HFF-Myc (cell line): ENCODE measurements at places on chromosomes 12 and 14.

DNA sequence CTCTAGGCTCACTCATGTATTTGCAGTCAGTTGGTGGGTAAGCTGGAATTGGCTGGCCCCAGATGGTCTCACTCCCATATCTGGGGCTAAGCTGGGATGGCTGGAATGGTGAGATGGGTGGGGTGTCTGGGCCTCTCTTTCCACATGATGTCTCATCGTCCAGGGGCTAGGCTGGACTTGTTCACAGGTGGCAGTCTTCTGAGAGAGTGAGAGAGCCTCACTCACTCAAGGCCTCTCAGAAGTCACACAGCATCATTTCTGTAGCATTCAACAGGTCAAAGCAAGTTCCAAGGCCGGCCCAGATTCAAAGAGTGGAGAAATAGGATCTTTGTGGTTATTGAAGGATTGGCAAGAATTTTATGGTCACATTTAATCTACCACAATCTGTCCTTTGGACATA is 102.7 kb downstream of the UNC79 start:
- no peak for DNase-seq

GRCh38 chr14:102297436-102298170 is 7.4 kb downstream of the MOK start:
- no peak for DNase-seq

- no peak for DNase-seq
Observed at GRCh38 chr14:99128185-99128584, 143.8 kb downstream of the BCL11B start.

- no peak for DNase-seq
Observed at GRCh38 chr12:19740472-19741131, 301.3 kb downstream of the AEBP2 start.

DNA sequence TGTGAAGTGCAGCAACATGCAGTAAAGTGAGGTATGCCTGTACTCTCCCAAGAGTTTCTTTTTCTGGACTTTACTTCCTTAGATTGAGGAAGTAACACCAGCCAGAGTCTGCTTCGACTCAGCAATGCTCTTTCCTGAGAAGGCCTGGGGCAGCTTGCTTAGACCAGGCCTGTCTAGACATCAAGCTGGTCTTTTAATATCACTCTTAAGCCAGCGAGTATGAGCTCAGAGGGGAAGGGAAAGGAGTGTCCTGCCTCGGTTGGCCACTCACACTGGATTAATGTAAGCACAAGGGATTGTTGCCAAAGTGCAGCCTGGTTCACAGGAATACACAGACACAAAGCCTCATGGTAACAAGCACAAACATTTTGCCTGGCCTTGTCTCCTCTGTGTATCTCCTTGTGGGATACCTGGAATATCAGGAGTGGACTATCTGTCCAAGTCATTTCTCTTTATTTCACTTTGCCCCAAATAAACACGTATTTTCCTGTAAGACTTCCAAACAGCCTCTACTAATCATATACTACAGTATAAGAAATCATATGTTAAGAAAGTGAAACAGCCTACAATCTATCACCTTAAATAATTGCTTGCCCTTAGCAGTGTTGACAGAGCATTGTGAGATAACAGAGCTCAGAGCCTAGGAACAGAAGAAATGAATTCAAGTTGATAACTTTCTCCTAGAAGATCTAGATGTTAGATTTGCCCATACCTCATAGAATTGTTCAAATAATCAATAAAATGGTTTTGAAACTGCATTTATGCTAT is 121.2 kb upstream of the DAAM1 start:
- no peak for DNase-seq

DNA sequence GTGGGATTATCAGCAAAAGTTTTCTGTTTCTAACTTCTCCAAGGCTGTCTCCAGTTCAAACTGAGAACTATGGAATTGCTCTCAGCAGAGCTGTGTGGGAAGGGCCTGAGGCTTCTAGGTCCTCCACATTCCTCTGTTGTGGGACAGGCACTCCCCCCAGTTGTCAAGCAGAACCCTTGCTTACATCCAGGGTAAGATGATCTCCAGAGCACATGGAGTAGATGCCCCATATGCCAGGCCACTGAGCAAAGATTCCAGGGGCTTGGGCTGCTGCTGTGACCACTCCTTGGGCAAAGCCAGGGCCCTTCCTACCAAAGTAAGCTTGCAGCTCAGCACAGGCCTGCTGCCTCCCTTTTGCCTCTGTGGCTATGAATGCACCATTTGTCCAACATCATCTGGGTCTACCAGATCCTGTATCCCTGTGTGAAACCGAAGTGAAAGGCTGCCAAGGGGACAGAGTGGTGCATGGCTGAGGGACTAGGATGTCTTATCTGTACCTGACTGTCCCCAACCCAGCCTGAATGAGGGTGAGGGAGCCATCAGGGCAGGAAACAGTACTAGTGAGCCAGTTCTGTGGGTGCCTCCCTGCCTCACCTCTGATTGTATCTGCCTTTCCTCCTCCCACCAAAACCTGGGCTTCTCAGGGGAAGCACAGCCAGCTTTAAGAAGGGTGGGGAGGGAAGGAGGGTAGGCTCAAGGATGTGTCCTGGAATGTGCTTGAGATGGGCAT is 13.1 kb upstream of the ESPL1 start:
- DNase-seq: no peak

GRCh38 chr12:130127532-130127911 is 34.7 kb upstream of the FZD10 start:
- DNase-seq: no peak

GRCh38 chr12:78534311-78534710 is 330.3 kb upstream of the SYT1 start:
- no peak for DNase-seq

GRCh38 chr12:132449565-132450417 is 40.2 kb upstream of the FBRSL1 start:
- no peak for DNase-seq
